ENCODE measurements at places on chromosomes 7 and 10.

DNA sequence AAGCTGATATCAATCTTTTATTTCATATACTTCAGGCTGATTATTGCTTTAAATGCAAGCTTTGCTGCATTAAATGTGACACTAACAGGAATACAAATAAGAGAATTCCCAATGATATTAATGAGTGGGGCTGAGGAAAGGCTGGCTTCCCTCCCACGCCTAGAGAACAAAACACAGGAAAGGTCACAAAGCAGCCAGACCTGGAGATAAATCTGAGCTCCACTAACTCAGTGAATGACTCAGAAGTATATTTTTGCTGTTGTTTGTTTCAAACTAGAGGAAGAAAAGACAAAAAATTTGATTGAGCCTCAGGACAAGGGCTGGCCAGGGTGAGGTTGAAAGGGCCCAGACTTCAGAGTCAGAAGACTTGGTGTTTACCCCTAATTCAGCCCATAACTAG, 88.1 kb downstream of the XPNPEP1 start:
- DNase-seq: no peak

- no peak for DNase-seq
These were observed 52.0 kb downstream of the VCL start for GRCh38 chr10:74049955-74050354.

GRCh38 chr10:127398971-127399365, 150.1 kb upstream of the NPS start:
- DNase-seq: no peak

GRCh38 chr7:129443612-129444011, 9.4 kb downstream of the STRIP2 start:
- no peak for DNase-seq

GRCh38 chr7:122302761-122303530, 1.6 kb downstream of the FEZF1 start:
- DNase-seq: no peak

- DNase-seq: peak; percentile 75
These were observed 43.5 kb upstream of the CACUL1 start for GRCh38 chr10:118798231-118798662.

- DNase-seq: no peak
These were observed 196.5 kb downstream of the GRM8 start for GRCh38 chr7:127056202-127056601.

DNA sequence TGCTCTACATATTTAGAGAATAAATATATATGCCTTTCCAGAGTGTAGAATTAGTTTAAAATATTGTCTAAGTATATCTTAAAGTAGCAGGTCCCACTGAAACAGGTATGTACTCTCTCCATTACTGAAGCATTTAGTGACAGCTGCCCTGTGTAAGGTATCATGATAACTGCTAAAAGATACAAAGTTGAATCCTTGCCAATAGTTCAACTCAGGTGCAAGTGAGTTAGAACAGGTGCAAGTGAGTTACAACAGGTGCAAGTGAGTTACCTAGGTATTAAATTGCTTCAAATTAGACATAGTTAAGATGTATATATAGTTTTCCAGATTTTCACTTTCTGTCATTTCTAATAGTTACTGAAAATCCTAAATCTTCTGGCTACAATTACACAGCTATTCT, 119.1 kb downstream of the CNOT4 start:
- no peak for DNase-seq

DNA sequence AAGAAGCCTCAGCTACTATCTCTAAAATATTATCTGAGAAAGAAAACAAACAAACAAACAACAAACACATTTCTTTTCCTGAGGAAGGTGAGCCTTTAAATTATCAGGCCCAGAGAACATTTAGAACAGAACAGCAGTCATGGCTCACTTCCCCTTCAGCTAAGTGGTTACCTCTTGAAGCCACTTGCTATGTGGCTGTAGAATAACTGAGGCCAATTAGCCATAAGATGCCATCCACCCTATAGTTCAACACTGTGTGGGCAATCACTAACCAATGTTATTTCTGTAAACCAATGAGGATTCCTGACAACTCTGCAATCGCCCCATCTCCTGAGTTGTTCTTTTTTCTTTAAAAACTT, 3.7 kb upstream of the UPP1 start:
- DNase-seq: no peak

DNA sequence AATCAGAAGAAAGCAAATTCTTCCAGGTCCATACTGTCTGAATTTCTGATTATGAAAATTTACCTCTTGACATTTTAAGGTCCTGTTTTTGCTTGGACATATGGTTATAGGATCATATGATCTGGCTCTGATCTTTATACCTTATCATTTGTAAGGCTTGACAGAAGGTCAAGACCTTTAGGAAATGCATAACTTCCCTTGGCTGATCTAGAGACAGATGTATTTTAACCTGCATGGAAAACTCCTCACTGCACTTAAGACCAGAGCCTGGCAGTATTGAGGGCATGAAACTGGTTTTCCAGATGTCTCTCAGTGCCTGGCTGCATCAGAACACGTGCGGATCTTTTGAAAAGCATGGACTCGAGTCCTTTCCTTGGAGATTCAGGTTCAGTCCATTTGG, 55.9 kb downstream of the TRRAP start:
- no peak for DNase-seq

DNA sequence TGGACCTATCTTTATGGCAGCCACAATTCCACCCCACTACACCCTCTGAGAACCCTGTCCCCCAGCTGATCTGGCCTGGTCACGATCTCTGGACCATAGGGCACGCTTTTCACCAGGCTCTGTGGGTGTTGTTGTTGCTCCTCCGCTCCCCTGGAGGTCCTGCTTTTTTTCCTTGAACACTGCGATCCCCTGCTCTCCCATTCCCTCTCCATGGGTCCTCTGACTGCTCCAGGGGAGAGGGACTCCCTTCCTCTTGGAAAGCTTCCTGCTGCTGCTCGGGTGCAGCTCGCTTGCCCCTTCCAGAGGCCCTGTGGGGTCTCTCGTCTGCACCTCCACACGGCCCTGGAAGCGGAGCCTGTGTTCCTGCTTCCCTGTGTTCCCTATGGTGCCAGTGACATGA, 53.5 kb downstream of the SNX10 start:
- DNase-seq: no peak

DNA sequence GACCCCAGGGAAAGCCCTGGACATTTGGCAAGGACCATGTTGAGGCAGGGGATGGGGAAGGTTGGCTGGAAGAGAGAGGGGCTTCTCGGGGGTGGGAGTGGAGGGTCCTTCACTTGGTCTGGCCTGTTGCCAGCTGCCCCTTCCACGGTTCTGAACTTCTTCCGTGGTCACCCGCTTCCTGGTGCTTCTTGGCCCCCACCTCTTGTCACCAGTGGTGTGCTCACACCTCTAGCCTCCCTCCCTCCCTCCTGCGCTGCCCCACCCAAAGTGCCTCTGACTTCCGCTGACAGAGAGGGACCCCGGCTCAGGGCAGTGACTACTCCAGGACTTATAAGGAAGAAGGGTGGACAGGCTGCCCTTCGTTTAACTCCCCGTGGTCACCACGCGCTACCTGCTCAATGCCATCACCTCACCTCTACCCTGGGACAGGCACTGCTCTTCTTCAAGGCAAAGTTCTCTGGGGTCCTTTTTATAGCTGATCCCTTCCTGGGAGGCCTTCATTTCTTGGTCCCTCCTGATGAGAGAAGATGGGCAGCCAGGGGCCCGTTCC, at the start of gene MUC12:
MUC12 (plus strand) TSS at position 500 of the 550 bp plus-strand sequence. CDS start 58 bp downstream, outside the sequence.
- DNase-seq: no peak

GRCh38 chr10:51073453-51074237, 642 bp upstream of the PRKG1 start:
- no peak for DNase-seq

DNA sequence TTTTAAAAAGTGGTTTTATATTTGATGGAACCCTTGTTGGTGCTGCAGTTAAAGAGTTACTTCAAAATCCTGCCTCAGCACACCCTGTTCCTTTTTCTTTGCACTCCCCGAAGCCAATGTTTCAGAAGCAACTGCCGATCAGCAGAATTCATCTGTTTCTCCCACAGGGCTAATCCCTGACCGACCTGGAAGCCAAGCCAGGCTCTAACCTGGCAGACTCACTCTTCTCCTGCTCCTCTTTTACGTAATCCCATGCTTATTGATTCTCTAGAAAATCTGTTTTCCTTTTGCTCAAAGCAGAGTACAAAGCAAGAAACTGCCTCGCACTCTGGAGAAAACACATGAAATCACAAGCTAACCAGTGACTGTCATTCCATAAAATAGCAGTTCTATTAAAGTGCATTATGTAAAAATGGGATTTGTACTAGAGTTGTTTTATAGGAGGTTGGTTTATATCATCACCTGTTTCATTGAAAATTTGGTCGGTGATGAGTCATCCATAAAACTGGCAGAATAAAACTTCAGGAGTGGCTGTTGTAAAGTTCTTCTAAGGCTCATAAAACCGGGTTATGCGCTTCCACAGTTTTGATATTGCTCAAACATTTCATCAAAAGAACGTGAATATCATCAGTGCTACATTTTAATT, 99.9 kb downstream of the CNTNAP2 start:
- DNase-seq: no peak

GRCh38 chr10:8978100-8978499, 923.6 kb downstream of the GATA3 start:
- no peak for DNase-seq

DNA sequence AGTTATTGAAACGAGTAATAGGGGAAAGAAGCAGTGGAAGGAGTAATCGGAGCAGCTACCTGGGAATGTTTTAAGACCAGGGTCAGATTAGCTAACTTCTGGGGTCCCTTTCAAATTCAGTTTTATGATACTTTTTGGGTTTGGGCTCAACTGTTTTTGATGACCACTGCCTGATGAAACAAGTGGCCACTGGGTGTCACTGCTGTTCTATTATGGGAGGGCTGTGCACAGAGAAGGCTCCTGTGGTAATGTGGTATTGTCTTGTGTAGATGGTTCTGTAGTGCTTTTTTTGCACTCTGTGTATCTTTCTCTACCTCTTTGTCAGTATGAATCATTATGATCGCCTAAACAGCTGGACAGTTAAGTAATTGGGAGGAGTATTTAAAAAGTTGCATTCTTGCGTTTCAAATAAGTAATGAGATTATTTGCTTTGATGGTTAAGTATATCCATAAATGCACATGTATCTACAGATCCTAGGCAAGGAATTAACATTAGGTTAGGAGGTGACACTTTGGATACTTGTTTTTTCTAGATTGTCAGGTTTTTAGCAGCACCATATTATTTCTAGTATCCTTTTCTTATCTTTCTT, 128.4 kb downstream of the ABCA13 start:
- DNase-seq: peak; percentile 62

GRCh38 chr7:2074691-2075090, 158.1 kb downstream of the MAD1L1 start:
- no peak for DNase-seq

- no peak for DNase-seq
These were observed 52.9 kb downstream of the CASD1 start for GRCh38 chr7:94562525-94562924.

DNA sequence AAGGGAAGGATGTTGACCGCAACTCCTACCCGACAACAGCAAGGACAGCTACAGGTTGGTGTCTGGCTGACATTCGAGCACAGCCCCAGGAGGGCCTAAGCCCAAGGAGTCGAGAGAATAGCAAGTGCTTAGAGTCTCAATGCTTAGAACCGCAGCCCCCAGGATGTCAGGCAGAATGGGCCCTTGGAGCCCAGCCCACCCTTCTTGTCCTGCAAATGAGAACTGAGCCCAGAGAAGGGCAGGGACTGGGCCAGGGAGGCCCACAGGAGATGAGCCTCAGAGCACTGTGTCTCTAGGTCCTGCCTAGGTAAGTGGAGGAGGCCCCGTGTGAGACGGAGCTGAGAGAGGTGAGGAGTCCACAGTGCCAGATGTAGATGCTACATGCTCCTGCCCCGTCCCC, 173.3 kb upstream of the ZMIZ1 start:
- DNase-seq: no peak

- no peak for DNase-seq
These were observed 1018.2 kb upstream of the KCND2 start for GRCh38 chr7:119254742-119255141.

- no peak for DNase-seq
These were observed 50.0 kb downstream of the SLC37A3 start for GRCh38 chr7:140348161-140348849.

- no peak for DNase-seq
These were observed 190.8 kb upstream of the PRKCQ start for GRCh38 chr10:6770846-6771245.

- DNase-seq: no peak
These were observed 41.9 kb downstream of the NPVF start for GRCh38 chr7:25186436-25186835.

DNA sequence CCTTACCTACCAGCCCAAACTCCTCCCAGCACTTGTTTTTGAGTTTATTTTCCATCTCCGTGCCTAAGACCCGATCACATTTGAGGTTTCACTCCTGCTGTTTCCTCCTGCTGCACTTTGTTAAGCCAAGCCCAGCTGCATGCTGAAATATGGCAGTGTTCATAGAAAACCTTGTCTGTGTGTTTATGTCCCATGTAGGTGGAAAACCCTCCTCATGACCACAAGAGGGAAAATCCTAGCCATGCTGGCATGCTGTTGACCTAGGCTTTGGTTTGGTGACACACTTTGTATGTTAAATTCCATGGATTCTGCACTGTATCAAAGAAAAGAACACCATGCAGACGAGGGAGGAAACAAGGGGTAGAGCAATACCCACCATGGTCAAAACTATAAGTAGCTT, 154.4 kb downstream of the CUBN start:
- DNase-seq: no peak

DNA sequence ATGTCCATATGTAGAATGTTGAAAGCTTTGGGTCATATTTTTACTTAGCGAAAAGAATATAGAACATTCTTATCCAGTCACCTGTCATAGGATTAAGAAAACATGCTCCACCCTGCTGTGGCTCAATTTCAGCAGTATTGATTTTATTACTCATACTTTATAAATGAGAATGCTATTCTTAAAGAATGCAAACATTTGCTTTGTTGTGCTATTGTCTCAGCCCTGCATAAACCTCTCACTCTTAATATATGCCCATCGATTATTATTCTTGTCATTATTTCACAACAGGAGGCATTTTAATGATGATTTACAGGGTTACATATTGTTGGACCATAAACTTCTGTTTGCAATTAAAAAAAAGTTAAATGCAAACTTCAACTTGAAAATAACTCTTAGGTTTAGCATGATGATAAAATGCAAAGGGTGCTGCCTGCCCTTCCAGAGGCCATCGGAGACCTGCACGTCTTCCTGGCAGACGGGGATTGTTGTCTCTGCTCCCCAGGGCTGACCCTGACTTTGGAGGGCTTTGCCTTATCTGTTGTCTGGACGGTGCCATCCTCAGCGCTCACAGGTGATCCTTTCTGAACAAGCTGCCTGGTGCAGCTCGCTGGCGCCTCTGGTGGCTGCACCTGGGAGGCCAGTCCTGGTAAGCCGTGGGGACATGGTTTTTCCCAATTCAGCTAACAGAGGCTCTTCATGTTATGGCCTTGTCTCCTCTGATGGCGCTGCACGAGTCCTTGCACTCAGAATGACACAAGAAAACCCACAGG, 50.0 kb upstream of the SHH start:
- no peak for DNase-seq

GRCh38 chr10:30422981-30423654, 10.9 kb upstream of the MAP3K8 start:
- no peak for DNase-seq

DNA sequence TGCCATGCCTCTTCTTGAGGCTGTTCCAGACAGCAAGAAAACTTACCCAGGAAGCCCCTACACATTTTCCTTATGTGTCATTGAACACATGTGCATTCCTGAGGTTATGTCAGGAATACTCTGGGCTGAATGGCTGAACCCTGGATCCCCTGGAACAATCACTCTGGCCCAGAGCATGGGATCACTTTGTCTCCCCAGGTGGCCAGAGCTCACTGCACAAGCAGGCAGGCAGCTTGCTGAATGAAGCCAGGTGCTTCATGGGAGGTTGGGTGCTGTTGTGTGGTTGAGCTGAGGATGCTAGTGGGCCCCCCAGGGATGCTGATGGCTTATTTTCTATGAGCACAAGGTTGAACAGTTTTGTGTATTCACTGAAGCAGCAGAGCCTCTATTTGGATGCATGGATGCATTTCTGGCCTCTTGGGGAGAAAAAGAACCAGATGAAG, 54.7 kb upstream of the NPTX2 start:
- no peak for DNase-seq
